Fibroblast of lung (primary cell): ENCODE measurements at places on chromosomes 6 and 20. TPM values are rescaled to one million over a fixed set of nuclear protein-coding genes. Genes with fewer than 3 reads are reported as not detected.

The HLA-DOA gene
- not detected in 2 replicates for total RNA-seq

The LY86 gene
- not detected in 2 replicates for total RNA-seq

The SLC32A1 gene
- not detected in 2 replicates for total RNA-seq

DNA sequence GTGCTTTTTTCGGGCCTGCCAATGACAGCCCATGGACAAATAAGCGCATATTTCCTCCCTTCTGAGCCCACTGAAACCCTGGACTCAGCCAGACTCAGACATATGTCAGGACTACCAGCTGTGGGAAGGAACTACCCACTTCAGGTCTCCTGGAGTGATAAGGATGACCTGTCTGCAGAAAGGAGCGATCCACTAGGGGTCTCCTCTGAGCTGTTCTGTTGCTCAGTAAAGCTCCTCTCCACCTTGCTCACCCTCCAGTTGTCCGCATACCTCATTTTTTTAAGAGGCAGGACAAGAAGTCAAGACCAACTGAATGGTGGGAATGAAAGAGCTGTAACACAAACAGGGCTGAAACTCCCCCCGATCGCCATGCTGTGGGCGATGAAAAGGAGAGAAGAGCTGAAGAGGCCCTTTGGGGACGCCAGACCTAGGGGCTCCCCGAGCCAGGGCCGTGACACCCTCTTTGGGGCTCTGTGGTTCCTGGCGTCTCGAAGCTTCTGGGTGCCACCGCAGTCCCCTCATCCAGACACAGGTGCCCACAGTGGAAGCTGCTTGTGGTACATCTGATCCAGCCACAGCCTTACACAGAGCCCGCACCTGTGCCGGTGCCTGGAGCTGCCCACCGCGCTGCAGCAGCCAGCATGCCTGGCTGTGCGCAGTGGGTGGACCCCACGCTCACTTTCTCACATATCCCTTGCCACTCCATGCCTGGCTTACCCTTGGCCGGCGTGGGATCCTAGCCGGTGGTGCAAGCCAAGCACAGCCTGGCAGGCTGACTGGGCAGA, 68.8 kb downstream of the EYS start:
- no peak overlapping the region for H3K27ac ChIP-seq
- H3K4me1 ChIP-seq = no peaks in the 10 kb centered on the region
- no peaks in the 10 kb centered on the region for H3K36me3 ChIP-seq
- no peak overlapping the region for H3K4me3 ChIP-seq

DNA sequence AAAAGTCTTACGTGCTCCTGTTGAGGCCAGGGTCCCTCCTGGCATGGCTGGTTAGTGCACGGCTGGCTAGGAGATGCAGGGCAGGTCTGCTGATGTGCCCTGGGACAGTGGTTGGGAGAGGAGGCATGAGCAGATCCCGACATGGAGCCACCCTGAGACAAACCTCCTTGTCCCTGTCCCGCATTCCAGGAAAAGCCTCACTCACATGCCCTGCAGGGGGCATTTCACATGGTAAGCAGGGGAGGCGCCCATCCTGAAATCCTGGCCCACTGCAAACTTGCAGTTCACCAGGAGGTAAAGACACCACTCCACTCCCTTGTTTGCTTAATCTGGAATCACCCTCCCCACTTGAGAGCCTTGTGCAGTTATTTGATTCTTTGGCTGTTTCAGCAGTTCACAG, 116.7 kb upstream of the SLC24A3 start:
- no peak overlapping the region for H3K27ac ChIP-seq

GRCh38 chr6:129104131-129104530, 221.2 kb downstream of the LAMA2 start:
- H3K27me3 ChIP-seq = no peaks in the 10 kb centered on the region
- no peak overlapping the region for H3K27ac ChIP-seq
- H3K4me1 ChIP-seq = peaks cover 4% of the 10 kb centered on the region

The PTGIS gene
- total RNA-seq = 41.5 and 79.1 TPM in 2 replicates

DNA sequence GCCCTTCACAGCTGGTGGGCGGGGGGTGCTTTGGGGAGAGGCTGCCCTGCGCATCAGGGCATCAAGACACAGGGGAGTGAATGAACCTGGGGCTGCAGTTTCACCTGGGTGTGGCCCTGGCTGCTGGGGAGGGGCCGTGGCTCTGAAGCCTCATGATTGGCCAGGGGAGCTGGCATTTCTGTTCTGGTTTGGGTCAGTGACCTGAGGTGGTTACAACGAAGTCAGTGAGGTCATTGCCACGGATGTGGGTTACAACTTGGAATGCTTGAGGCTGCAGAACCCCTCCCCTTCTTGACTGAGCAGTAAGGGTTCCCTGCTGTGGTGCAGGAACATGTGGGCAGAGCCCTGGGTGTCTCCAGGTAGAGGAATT, 3.0 kb downstream of the TCEA2 start:
- H3K27ac ChIP-seq = peak overlapping the region; percentile 14
- H3K36me3 ChIP-seq = no peaks in the 10 kb centered on the region

DNA sequence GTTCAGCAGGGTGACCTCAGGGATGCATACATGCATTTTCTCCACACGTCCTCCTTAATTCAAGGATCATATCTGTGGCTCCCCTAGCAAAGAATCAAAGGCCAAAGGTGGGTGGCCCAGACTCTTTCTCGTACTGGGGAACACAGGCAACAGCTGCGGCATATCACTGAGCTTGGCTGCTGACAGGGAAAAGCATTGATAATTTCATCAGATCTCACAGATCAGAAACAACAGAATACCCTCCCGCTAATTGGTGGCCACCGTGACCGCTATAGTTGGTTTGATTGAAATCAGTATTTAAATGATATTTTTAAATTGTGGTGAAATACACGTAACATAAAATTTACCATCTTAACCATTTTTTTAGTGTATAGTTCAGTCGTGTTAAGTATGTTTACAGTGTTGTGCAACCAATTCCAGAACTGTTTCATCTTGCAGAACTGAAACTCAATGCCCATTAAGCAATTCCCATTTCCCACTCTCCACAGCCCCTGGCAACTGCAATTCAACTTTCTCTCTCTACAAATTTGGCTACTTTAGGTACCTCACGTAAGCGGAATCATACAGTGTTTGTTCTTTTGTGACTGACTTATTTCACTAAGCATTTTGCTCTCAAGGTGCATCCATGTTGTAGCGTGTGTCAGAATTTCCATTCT, 74.7 kb upstream of the TMEM170B start:
- no peak overlapping the region for H3K4me3 ChIP-seq
- no peaks in the 10 kb centered on the region for H3K36me3 ChIP-seq

GRCh38 chr6:122385857-122386612, 13.4 kb upstream of the HSF2 start:
- no peak for DNase-seq
- no peak overlapping the region for H3K4me3 ChIP-seq
- H3K27me3 ChIP-seq = no peaks in the 10 kb centered on the region

GRCh38 chr6:36033935-36034334, 6.3 kb downstream of the MAPK14 start:
- H3K36me3 ChIP-seq = no peaks in the 10 kb centered on the region
- no peaks in the 10 kb centered on the region for H3K27me3 ChIP-seq
- H3K27ac ChIP-seq = no peak overlapping the region
- no peak overlapping the region for H3K4me3 ChIP-seq
- H3K4me1 ChIP-seq = peaks cover 2% of the 10 kb centered on the region
- DNase-seq = peak; percentile 52

GRCh38 chr20:14915356-14915755, 577.9 kb upstream of the FLRT3 start:
- H3K36me3 ChIP-seq = no peaks in the 10 kb centered on the region
- no peaks in the 10 kb centered on the region for H3K27me3 ChIP-seq
- no peak overlapping the region for H3K4me3 ChIP-seq
- H3K4me1 ChIP-seq = no peaks in the 10 kb centered on the region

DNA sequence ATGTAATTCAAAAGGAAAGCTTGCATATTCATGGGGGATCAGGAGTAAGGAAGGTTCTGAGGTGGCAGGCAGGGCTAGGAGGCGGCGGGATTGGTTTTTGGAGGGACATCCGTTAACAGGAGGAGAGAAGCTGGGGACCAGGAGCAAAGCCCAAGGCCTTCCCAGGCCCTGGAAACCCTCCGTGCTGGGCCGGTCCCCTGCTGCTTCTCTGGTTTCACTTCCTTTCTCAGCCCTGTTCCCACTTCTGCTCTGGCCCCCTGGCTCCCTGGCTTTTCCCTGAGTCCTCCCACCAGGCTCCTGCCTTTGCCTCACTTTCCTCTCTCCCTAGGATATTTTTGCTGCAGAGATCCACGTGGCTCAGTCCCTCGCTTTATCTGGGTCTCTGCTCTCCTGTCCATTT, 26.4 kb upstream of the SALL4 start:
- H3K27ac ChIP-seq = no peak overlapping the region
- H3K27me3 ChIP-seq = no peaks in the 10 kb centered on the region
- no peaks in the 10 kb centered on the region for H3K36me3 ChIP-seq
- H3K4me3 ChIP-seq = no peak overlapping the region

DNA sequence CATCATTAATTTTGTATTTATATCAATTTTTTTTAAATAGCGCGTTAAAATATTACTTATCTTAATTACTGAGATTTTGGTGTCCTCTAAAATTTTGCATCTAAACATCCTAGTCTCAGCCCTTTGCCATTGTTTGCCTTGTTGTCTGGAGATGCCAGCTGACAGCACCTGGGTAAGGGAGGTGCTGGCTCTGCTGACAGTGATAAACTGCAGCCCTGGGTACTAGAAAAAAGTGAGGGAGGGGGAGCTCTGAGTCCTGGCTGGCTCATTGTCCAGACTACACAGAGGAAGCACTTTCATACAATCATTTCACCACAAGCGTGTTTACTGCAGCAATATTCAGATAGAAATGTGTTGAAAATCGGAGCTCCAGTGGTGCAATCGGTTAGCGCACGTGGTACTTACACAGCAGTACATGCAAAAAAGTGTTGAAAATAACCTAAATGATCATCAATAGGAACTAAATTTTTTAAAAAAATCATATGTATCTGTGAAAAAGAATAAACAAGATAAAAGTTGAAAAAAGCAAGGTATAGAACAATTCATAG, 18.5 kb upstream of the UBR2 start:
- H3K27ac ChIP-seq = no peak overlapping the region
- no peaks in the 10 kb centered on the region for H3K4me1 ChIP-seq
- H3K4me3 ChIP-seq = no peak overlapping the region
- H3K27me3 ChIP-seq = no peaks in the 10 kb centered on the region
- no peak for DNase-seq

GRCh38 chr20:50003253-50003656, 20.5 kb downstream of the SNAI1 start:
- peak; percentile 81 for DNase-seq
- H3K4me1 ChIP-seq = no peaks in the 10 kb centered on the region
- H3K36me3 ChIP-seq = no peaks in the 10 kb centered on the region
- H3K4me3 ChIP-seq = no peak overlapping the region

The GCM1 gene
- total RNA-seq = not detected in 2 replicates

The DEFB124 gene
- total RNA-seq = not detected in 2 replicates

The EFCAB8 gene
- total RNA-seq = under 0.01 and 0.26 TPM in 2 replicates

- no peaks in the 10 kb centered on the region for H3K27me3 ChIP-seq
- DNase-seq = peak; percentile 53
- H3K27ac ChIP-seq = peak overlapping the region; percentile 52
- H3K4me3 ChIP-seq = peak overlapping the region; percentile 45
- no peaks in the 10 kb centered on the region for H3K36me3 ChIP-seq
- peaks cover 4% of the 10 kb centered on the region for H3K4me1 ChIP-seq
Observed at GRCh38 chr6:16836144-16836981, 75.1 kb upstream of the ATXN1 start.

DNA sequence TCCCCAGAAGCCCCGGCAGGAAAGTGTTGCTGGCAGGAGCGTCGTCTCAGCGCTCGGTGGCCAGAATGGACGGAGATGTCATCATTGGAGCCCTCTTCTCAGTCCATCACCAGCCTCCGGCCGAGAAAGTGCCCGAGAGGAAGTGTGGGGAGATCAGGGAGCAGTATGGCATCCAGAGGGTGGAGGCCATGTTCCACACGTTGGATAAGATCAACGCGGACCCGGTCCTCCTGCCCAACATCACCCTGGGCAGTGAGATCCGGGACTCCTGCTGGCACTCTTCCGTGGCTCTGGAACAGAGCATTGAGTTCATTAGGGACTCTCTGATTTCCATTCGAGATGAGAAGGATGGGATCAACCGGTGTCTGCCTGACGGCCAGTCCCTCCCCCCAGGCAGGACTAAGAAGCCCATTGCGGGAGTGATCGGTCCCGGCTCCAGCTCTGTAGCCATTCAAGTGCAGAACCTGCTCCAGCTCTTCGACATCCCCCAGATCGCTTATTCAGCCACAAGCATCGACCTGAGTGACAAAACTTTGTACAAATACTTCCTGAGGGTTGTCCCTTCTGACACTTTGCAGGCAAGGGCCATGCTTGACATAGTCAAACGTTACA, 817 bp downstream of the GRM1 start:
- no peak overlapping the region for H3K27ac ChIP-seq
- no peaks in the 10 kb centered on the region for H3K4me1 ChIP-seq
- peaks cover 3% of the 10 kb centered on the region for H3K27me3 ChIP-seq

The SLC44A4 gene
- not detected in 2 replicates for total RNA-seq

- H3K4me3 ChIP-seq = peak overlapping the region; percentile 20
- H3K27me3 ChIP-seq = no peaks in the 10 kb centered on the region
- H3K36me3 ChIP-seq = no peaks in the 10 kb centered on the region
- peaks cover 32% of the 10 kb centered on the region for H3K4me1 ChIP-seq
- H3K27ac ChIP-seq = peak overlapping the region; percentile 53
Observed at GRCh38 chr6:128515550-128516513, 4.6 kb downstream of the PTPRK start.

The NKAPL gene
- total RNA-seq = 2.8 and 3.3 TPM in 2 replicates

DNA sequence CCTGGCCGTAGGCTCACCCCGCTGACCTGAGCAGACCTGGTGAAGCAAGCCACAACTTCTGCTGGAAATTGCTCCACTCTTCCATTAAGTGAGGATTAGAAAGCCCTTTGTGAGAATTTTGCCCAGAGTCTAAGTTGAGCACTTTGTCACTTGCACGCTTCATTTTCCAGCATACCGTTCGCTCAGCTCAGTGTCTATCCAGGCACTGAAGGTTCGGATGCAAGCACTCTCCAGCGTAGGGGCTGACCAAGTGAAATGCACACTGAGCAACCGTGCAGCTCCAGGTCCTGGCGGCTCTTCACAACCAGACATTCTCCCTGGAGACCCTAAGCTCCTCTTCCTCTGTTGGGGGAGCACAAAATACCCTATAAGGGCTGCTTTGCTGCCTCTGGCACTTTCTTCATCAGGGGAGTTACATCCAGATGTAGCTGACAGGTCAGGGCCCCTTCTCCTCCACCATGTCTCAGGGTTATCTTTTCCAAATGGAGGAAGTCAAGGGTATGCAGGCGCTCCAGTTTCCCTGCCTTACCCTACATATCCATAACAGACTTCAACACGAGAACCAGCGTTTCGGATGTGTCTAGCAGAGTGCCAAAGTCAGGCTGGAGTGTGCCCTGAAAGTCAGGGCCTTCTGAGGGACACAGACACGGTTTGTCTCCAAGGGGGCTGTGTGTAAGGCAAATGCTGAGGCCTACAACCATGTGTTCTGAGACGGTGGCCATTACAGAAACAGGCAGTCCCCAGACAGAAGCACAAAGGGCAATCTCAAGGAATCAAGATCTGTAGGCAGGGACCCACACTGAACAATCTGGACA, 146.7 kb upstream of the AFDN start:
- H3K27ac ChIP-seq = no peak overlapping the region
- no peak for DNase-seq
- H3K4me3 ChIP-seq = no peak overlapping the region
- H3K36me3 ChIP-seq = no peaks in the 10 kb centered on the region
- H3K4me1 ChIP-seq = no peaks in the 10 kb centered on the region
- H3K27me3 ChIP-seq = no peaks in the 10 kb centered on the region

The KIF25 gene
- total RNA-seq = 0.26 and 0.33 TPM in 2 replicates

- no peak overlapping the region for H3K27ac ChIP-seq
- no peaks in the 10 kb centered on the region for H3K27me3 ChIP-seq
- no peaks in the 10 kb centered on the region for H3K4me1 ChIP-seq
- no peaks in the 10 kb centered on the region for H3K36me3 ChIP-seq
Observed at GRCh38 chr20:15627501-15627903, 945.7 kb downstream of the KIF16B start.

The TMEM170B gene
- 3.6 and 4.5 TPM in 2 replicates for total RNA-seq
